ENCODE measurements at places on chromosomes 16 and 17.

DNA sequence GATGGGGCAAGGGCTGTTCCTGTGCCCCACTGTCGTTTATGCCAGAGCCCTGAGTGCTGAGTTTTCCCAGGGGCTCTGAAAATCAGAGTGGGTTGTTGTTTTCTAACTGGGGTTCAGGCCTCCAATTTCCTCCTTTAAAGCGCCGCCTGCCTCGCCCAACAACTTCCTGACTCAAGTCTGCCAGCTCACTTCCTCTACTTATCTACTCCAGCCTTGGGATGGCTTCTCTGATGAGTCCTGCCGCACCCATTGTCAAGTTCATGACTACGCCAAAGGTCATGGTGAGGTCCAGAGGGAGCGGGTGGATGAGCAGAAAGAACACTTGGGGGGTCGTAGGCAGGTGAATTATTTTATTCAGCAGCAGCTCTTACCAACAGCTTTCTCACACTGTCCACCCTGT is 104.7 kb downstream of the UTP18 start:
- no peak for DNase-seq

GRCh38 chr17:80103449-80104085 is 2.2 kb downstream of the GAA start:
- DNase-seq = no peak

- no peak for DNase-seq
Observed at GRCh38 chr17:79919862-79920720, 80.9 kb upstream of the CBX4 start.

GRCh38 chr17:18037486-18037885 is 1.5 kb downstream of the ATPAF2 start:
- no peak for DNase-seq

- no peak for DNase-seq
Observed at GRCh38 chr17:38796451-38797157, 2.8 kb downstream of the PIP4K2B start.

- no peak for DNase-seq
Observed at GRCh38 chr17:69954241-69954925, 120.6 kb upstream of the KCNJ16 start.

Data from NCI-H1092 treated with DMSO at 0.1 percent for 48 hours (cell line).